ENCODE measurements at places on chromosomes 2 and 18. TPM values are rescaled to one million over a fixed set of nuclear protein-coding genes. Genes with fewer than 3 reads are reported as not detected.

DNA sequence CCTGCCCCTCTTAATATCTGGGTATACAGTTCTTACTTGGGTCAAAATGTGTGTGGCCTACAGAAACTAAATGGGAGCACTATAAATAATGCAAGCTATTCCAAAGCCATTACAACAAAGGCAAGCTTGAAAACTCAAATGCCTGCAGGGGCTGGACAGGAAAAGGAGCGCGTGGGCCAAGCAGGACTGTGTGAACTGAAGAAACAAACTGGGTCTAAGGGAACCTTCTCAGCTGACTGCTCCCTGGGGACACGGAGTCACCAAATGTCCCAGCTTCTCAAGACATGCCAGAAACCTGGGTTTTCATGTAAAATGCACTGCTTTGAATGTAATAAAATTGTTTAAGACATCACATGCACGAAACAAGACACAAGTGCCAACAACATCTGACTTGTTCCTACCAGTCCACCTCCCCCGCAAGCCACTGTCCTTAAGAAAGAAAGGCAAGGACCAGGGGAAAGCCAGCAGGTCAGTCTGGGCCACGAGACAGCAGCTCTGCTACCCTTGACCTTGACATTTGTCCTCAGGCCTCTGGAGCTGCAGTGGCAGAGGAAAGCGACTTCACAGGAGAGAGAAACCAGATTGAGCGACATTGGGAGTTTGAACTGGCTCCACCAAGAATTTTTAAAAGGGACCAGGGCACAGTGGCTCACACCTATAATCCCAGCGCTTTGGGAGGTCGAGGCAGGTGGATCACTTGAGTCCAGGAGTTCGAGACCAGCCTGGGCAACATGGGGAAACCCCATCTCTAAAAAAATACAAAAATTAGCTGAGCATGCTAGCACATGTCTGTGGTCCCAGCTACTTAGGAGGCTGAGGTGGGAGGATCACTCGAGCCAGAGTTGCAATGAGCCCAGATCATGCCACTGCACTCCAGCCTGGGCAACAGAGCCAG, 89.7 kb upstream of the SH3BP4 start:
- DNase-seq = no peak

DNA sequence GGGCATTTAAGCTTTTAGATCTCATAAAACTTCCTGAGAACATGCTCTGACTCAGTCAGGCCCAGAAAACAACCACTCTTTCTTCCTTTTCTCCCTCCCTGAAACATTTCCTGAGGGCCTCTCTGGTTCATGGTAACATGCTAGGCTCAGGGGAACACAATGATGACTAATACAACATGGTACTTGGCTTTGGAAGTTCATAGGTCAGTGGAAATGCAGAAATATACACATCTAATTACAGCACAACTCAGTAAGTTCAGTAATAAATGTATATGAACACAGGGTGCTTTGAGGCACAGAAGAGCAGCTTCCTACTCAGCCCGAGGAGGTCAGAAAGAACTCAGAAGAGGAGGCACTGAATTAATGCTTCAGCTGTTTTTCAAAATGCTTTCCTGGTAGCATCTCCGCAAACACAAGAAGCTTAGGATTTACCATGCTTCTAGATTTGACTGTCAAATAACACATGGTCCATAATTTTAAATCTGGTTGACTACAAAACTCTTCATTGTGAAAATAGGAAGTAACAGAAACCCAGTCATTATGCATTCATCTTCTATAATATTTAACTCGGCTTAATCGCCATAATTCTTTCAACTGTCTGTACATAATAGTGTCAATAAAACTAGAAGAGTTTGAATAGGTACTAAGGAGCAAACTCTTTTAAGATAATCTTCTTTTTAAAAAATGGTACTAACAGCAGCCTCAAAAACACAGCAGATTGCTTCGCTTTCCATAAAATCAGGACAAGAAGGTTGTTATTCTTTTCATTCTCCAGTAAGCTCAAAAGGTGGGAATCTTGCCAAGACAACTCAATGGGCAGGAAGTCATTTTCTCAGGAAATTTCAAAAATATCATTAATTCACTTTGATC, 251.3 kb downstream of the DLGAP1 start:
- no peak for DNase-seq

GRCh38 chr18:39596891-39597290, 2031.3 kb upstream of the CELF4 start:
- DNase-seq = no peak

- DNase-seq = no peak
These were observed 146.0 kb upstream of the SERTAD2 start for GRCh38 chr2:64799592-64800252.

DNA sequence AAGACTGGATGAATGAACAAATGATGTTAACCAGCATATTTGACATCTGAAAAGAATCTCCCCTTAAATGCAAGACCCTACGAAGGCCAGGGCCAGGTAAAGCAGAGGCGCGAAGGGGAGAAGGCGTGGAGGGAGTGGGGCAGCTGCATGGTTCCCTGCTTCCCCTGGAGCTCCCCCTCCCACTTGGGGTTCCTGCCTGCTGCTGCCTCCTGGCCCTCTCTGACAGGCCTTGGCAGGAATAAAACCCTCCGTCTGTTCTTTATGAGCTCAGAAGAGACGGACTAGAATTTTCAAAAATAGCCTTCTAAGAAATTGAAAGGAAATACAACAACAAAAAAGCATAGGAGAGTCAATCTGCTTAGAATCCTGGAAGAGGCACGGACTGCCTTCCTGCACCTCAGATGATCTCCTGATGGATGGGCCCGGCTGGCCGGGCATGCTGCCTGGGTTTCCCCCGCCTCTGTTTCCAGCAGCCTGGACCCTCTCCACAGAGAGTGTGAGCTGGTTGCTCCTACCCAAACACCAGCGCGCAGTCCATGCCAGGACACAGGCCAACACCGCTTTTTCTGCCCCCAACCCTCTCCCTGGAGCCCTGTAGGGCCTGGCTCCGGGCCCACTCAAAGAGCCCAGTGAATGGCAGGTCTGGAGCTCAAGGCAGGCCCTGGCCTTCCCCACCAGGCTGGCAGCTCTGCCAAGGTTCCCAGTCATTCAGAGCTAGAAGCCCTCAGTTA, 23.9 kb downstream of the CFAP65 start:
- peak; percentile 35 for DNase-seq

RBBP8 gene
- 45.7 TPM for total RNA-seq

DNA sequence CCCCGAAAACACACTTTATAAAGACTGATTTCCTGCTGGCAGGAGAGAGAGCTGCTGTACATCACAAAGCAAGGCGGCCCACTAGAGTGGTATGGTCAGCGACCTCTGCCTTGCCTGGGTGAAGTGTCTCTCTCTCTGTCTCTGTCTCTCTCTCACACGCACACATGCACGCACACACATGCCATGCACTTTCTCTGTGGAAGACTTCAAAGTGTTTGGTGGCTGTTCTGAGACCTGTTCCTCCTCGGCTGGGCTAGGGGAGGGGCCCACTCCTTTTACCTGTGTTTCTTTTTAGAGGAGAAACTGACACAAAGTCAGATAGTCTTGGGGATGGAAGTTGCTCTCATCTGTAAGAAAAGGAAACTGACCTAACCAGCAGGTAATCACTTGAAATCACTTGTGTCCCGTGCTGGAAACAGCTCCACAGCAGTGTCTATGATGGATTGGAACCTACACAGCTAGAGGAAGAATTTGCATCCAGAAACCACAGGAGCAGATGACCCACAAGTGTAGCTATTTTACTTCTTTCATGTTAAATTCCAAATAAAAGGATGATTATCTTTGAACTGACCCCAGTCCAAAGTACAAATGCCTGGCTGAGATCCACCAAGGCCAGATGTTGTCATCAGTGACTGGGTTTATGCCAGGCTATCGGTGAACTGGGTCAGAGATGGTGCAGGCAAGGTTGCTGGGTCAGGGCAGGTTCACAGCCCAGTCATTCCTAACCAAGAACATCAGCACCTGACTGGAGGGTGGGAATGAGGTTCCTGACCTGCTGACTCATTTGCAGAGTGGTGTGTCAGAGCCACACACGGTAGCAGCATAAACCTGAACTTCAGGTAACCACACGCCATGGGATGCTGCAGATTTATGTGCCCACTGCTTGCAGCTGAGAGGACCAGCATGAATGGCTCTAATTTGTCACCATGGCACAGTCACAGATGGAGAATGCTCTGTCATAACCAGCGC, 63.0 kb downstream of the NPAS2 start:
- DNase-seq = no peak

DNA sequence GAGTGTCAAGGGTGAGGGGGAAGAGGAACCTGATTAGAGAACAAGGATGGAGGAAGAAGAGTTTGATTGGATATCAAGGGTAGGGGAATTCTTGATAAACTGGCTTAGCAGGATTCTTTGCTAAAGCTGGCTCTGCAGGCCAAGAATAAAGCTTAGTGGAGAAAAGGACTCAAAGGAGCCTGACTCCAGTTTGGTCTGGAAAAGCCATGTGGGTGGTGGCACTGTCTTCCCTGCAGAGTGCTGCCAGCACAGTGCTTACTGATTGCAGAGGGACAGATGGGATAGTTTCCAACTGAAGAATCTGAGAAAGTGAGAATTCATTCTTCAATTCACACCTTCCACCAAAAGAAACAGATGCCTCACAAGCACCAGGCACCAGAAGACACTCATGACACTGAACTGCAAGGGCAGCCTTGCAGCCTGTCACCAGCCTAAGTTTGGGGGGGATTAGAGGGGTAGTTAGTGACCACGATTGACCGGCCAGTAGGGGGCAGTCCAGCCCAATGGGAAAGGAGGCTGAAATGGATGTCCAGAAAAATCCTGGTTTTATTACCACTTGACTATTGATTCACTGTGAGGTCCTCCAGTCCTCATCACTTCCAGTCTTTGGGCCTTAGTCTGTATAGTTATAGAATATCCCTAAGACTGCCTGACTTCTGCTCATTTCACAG, 334.5 kb downstream of the SMAD2 start:
- no peak for DNase-seq

DES gene
- 2.3 TPM for total RNA-seq

DNA sequence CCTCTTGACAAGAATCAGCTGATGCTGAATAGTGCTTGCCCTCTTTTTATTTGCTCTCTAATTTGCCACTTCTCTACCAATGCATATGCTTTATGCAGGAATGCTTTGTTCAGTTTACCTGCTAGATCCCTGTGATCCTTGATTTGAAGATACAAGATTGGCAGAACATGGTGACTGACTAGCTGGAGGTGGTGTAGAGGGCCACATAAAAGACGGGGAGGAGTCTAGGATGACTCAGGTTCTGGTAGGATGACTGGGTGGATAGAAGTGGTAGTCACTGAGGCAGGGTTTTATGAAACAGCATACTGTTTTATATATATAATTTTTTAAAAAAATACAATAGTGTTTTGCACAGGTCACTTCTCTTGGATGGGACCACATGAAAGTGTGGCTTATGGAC, 6.3 kb upstream of the ADGRF3 start:
- no peak for DNase-seq

DNA sequence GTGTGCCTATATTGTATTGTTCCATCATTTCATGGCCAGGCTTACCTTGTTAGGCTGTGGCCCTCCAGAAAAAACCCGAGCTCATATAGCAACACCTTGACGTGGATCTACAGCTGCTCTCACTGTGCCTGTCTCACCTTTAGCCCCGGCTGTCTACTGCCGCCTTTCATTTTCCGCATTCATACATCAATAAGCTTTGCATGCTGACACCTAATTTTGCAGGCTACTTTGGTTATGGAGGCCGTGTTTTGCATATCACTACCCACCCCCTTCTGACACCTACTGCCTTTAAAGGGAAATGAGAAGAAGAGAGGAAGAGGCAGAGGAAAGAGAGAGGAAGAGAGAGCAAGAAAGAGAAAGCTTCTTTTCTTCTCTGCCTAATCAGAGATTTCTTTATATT, 702.9 kb downstream of the BCL11A start:
- no peak for DNase-seq

- DNase-seq = no peak
These were observed 136.0 kb downstream of the ANKRD44 start for GRCh38 chr2:197174539-197175094.

DNA sequence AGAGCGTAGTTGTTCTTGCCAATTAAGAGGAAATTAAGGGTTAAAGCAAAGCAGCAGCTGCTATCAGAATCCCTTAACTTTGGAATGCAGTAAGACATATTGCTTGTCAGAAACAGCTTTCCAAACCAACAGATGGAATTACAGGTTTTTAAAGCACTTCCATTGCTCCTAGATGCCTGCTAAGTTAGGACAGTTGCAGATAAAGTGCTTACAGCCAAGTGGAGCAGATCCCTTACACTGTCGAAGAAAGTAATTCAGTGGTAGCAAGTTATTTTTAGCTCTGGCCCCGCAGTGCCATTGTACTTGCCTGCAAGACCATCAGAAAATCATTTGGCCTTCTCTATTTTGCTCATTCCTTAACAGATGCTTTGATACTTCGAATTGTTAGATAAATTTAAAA, 5.4 kb downstream of the PDK1 start:
- DNase-seq = no peak

DNA sequence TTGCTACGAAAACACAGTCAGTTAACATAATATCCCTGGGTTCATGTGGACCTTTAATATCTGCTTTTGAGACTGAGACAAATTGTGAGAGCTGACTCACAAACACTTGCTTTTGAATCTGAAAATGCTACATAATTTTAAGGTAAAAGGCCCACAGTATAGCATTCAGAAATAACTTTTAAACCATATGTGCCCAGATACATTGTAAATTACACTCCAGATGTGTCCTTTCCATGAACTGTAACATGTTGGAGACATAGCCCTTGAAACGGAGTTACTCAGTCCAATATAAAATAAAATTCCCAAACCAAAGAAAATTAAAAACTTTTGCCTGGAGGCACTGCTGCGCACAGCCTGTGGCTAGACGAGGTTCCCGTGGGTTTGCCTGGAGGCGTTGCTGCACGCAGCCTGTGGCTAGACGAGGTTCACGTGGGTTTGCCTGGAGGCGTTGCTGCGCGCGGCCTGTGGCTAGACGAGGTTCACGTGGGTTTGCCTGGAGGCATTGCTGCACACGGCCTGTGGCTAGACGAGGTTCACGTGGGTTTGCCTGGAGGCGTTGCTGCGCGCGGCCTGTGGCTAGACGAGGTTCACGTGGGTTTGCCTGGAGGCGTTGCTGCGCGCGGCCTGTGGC, 131.9 kb upstream of the ALKAL2 start:
- no peak for DNase-seq

GRCh38 chr2:43221763-43222474, 4.5 kb downstream of the ZFP36L2 start:
- peak; percentile 79 for DNase-seq

DTNA gene
- 54.9 TPM for total RNA-seq

GRCh38 chr2:82667491-82667890, 1791.6 kb downstream of the SUCLG1 start:
- no peak for DNase-seq

DNA sequence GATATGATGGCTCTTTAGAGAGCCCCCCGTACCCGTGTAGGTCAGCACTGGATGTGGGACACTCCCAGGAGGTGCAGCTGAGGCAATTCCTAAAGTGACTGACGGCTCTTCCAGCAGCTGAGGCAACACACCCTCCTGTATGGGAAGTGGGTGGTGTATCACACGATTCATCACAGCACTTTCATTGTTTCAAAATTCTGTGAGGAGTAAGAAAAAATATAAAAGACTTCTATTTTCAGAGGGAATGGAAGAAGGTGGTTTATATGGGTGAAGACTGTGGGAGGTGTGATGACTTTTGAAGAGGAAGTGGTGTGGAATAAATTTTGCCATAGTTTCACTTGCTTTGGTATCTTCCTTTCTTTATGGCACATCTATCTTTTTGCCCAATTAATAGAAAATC, 22.3 kb downstream of the QPCT start:
- no peak for DNase-seq

Measured in occipital lobe (tissue), 3 donors.